CD4-positive, alpha-beta T cell treated with Interleukin-15 for 4 hours (primary cell): ENCODE measurements at places on chromosomes 4 and X.
A peak's percentile ranks its signal among the peaks of the same experiment; 100 is the strongest.

- DNase-seq: no peak
These were observed 31.8 kb downstream of the ARX start for GRCh38 chrX:24983931-24984330.

DNA sequence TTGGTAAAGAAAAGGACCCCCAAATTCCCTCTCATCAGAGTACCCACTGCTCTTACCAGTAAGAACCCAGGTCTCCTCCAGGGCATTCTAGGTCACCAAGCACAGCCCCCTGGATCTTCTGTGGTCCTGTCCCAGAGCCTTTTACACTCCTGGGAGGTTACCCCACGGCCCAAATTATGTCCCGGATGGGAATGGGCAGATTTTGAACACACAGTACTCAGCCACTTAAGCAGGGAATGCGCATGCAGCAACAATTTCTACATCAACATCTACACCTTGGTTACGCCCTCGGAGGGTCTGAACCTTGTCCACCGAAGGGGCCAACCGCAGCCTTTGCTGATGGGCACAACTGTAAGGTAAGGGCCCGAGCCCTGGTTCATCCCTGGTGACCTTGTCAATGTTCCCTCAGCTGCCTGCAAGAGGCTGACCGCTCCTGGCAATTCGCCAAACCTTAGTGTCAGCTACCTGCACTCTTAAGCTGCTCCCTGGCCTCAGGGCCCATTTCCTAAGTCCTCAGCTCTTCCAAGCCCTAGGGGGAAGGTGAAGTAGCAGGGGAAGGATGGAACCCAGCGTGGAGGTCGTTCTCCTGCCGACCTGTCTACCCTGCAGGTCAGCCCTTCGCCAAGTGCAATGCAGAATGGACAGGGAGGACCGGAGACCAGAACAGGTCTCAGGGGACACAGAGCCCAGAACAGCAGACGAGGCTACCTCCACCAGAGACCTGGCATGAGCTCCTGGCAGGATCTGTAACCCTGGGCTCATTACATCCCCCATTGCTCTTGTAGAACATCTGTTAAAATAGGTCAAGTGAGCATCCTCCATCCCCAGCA is 5.9 kb downstream of the TIMP1 start:
- no peak for DNase-seq

DNA sequence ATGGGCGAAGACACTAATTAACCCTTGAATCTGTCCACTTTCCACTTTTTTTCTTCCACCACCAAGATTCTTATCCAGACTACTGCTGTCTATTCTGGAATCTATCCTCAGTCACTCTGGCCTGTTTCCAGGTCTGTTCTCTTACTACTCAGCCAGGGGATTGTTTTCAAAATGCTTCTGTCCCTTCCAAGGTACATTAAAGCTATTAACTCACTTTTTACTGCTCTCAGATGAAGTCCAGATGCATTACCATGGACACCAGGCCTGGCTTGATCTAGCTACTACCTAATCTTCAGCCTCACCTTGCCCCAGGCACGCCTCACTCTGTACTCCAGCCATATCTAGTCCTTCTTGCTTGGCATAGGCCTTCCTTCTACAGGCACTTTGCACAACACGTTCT is 66.4 kb downstream of the GALNT7 start:
- no peak for DNase-seq

DNA sequence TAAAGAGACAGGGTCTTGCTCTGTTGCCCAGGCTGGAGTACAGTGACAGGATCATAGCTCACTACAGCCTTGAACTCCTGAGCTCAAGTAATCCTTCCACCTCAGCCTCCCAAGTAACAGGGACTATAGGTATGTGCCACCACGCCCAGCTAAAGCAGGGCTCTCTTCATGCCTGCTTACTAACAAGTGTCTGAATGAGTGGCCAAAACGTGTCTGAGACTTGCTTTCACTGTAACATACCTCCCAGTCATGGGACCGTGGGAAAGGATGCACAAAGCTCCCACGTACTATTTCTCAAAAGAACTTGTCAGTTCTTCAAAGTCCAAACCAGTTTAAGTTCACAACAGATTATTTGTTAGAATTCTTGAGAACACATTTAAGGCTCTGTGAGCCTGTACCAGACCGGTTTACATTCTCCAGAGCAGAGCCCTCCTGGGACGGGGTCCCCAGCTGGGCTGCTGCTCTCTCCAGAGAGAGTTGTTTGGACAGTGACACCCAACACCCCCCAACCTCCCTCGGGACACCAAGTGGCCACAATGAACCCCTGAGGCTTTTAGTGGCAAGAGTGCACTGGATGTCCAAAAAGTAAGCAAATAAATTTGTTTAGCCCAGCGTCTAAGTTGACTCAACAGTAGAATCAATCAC is 24.1 kb downstream of the SH3KBP1 start:
- no peak for DNase-seq

DNA sequence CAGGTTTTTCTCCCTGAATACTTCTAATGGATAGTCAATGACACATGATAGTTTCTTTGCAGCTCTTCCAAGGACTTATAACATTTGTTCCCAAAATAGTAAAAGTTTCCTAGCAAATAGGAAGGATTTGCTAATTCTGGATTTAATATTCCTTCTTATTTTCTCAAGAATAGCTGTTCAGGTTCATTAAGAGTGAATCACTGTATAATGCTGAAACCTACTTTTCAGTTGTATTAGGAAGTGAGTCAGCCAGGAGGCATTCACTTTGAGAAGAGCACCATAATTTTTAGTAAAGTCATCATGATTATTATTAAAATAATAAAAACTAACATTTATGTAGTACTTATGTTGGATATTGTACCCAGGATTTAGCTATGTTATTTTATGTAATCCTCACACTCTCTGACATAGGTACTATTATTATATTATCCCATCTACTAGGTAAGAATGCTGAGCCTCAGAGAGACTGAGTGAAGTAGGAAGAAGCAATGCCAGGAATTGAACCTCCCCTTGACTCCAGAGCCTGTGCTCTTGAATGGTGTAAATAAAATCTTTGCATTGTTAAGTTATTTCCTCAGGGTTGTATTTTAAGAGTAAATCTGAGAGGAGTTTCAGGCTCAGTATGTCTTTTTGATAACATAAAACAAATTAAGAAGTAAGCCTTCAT is 114.8 kb downstream of the REELD1 start:
- no peak for DNase-seq

GRCh38 chr4:946103-946450 is 13.8 kb downstream of the TMEM175 start:
- no peak for DNase-seq

- no peak for DNase-seq
These were observed 44.2 kb upstream of the ADAM29 start for GRCh38 chr4:174873931-174874330.

GRCh38 chrX:75748431-75748830 is 36.6 kb downstream of the MAGEE2 start:
- no peak for DNase-seq

DNA sequence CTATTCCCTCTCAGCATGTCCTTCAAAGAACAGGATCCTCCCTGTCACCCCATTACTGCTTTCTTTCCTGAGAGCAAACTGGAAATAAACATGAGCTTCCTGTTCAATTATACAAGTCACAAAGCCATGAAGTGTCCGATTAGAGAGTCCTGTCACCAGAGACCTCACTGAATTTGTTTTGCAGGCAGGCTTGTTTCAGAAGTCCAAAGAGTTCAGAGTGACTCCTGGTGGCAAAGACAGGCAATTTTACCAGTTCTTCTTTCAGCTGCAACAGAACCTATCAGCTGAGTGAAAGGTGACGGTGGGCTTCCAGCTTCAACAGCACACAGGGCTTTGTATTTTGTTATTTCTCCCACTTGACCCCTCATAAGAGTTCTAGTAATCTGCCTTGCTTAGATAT is 6.4 kb downstream of the ELK1 start:
- no peak for DNase-seq

DNA sequence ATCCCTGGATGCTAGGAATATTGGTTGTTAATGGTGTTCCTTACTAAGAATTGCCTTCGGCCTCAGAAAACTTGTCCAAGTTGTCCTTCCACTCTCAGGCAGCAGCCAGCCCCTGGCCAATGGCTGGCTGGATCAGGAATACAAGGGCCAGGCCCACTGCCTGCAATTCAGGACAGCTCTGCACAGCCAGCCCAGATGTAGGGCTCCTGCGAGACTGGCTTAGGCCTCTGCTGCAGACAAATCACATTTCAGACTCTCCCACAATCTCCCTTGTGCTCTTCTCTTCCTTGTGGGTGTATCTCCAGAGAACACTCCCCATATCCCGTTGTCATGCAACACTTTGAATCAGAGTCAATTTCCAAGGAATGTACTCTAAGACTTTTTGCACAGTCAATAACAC is 747.6 kb upstream of the FTHL17 start:
- no peak for DNase-seq

DNA sequence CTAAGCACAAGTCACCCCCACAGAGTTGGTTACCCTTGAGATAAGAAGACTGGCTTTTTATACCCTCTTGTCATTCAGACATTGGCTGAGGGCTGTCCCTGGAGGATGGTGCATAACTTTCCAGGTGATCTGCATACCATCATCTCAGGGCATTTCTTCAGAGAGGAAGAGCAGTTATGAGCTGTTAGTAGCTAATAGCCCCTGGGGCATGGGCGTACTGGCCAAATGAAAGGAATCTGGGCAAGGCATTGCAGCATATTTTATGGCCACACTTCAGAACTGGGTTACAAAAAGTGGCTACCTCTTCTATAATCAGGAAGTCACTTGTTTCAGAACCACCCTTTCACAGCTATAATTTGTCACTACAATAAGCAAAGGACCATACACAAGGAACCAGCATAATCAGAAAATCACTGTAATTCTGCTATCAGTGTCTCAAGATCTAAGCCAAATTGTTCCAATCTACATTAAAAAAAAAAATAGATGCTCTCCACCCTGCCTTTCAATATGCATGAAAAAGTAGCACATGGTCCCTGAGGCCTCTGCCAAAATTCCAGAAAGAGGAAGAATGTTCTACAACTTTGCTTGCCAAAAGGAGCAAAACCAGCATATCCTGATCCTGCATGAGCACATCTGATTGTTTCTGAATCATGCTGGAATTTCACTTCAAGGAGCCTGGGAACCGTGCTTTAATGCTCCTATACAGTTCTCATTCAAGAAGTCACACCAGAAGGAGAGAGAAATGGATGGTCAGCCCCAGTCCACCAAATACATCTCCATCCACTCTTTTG is 92.0 kb downstream of the TMEM144 start:
- no peak for DNase-seq

GRCh38 chr4:104766676-104767075 is 272.0 kb upstream of the CXXC4 start:
- no peak for DNase-seq

DNA sequence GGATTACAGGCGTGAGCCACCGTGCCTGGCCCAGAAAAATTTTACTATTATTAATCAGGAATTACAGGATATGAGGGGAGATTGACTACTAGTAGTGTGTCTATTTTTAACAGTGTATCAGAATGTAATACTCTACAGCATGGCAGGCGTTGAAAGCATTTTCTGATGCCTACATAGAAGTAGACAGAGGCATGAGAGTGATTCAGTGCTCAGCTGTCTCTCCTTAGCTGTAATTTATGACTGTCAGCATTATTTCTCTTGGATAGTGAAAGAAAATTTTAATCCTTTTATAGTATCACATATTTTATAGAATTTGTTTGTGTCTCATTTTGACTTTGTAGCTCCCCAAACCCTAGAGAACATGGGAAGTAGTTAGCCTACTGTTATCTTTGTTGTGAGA is 20.7 kb downstream of the ARHGAP24 start:
- DNase-seq: no peak

GRCh38 chr4:95867919-95868318 is 28.0 kb downstream of the PDHA2 start:
- no peak for DNase-seq

- peak; percentile 71 for DNase-seq
These were observed 7.6 kb upstream of the HSD17B10 start for GRCh38 chrX:53441531-53442321.

DNA sequence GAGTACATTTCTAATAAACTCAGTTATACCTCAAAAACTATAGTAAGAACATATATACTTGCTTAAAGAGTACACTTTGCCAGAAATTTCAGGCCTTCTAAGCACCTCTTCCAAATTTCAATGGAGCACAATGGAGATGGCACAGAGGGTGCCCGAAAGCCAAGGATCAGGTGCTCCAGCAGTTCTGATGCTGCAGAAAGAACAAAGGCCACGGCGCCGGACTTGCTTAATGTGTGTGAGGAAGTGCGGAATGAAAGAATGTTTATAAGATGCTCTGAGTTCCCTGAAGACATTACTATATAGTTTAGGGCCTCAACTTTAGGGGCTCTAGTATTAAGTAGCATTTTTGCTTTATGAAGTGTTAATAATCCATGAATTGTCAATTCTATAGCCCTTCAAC is 44.3 kb downstream of the GASK1B start:
- no peak for DNase-seq
